ENCODE measurements at places on chromosomes 1 and 21.

DNA sequence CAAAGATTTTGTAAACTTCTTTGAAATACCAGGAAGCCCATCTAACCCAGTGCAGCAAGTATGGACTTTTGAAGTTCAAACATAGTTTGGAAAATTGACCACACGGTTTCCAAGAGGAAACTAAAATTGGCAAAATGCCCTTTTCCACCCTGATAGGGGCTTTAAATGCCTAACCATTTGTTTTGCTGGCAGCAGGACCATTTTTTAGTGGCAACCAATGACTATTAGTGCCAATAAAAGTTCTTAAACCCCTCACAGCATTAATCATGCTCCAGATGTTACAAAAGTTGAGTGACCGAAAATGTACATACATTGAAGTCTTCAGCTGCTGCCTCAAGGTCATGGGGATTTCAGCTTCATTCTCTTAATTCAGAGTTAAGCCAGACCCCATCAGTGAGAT, 46.4 kb upstream of the ENAH start:
- DNase-seq = no peak

DNA sequence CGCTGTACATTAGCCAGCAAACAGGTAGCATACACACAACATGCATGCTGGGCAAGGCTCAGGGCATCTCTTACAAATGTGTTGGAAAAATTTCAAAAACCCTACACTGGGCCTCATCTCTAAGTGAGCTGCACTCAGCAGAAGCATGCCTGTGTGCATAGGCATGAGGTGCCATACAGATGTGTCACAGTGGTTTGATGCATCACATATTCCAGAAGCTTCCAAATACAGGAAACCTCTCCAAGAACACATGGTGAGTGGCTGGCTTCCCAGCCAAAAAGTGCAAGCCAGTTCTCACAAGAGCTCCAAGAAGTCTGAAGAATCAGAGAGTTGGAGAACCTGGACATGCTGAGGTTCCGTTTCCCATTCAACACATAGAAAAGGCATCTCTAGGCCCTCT, 58.3 kb downstream of the CD46 start:
- DNase-seq = no peak

DNA sequence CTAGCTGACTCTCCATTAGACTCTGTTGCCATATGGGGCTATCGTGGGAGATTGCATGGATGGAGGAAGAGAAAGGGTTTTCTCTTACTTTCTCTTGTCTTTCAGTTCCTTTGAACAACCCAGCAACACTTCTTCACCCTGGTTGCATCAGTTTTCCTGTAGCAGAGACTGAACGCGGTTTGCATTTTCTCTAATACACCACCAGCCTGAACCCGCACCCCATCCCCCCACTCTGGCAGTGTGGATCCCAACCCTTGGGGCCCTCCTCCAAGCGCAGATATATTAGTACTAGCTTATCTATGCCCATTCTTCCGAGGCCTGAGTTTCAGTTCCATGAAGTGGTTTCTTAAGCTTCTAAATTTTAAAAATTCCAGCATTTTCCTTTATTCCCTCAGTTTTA, 12.6 kb downstream of the DR1 start:
- DNase-seq = no peak

- no peak for DNase-seq
Observed at GRCh38 chr21:39444421-39445180, 977 bp downstream of the LCA5L start.

DNA sequence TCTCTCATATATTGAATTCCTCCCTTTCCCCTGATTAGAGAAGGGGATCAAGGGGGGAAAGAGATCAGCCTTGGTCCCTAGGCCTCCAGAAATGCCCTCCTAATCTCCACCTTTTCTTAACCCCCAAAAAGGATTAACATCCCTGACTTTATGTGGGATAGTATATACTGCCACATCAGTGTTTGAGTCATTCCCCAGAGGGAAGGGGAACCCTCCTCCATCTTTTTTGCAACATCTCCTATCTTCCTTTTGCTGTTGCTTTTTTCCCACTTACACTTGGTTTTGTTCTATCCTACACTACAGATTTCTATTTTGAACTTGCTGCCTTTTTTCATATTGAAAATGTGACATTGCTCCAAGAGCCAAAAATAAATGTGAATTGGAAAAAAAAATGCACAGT, 65.4 kb upstream of the PODN start:
- no peak for DNase-seq

GRCh38 chr21:42455196-42455595, 40.8 kb downstream of the RSPH1 start:
- no peak for DNase-seq

- no peak for DNase-seq
Observed at GRCh38 chr1:3506041-3506440, 51.6 kb downstream of the ARHGEF16 start.

GRCh38 chr1:174764191-174764590, 235.6 kb upstream of the CACYBP start:
- no peak for DNase-seq

DNA sequence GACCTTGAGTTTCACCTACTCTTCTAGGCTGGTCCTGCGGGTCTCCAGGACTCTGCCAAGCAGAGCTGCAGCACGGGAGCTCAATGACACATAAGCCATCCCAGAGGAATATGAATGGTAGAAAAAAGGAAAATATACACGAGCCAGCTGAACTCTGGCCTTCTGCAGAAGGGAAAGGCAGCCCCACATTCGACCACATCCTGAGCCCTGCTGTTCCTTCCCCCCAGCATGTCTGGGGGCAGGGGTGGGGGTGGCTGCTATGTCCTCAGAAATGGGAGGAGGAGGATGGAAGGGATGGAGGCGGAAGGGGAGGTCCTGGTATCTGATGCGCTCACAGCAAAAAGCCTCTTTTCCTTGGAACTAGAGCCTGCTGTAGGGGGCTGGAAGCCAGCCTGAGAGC, 12.1 kb upstream of the KDF1 start:
- no peak for DNase-seq

DNA sequence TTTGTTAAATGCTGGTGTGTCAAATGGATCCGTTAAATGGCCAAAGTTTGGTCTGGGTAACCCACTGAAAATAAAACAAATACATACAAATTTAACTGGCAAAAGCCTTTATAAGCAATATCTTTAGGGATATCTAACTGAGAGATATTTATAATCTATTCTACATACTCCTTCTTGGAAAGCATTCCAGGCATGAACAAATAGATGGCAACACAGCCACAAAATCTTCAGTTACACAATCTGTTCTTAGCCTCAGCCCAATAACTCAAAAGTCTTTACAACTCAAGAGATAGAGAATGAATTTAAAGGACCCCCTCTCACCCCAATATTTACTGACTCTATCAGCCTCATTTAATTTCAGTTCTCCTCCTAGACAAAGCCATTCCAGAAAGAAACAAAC, 58.7 kb downstream of the NRDC start:
- DNase-seq = no peak

- no peak for DNase-seq
Observed at GRCh38 chr1:96164053-96164452, 557.5 kb upstream of the PTBP2 start.

DNA sequence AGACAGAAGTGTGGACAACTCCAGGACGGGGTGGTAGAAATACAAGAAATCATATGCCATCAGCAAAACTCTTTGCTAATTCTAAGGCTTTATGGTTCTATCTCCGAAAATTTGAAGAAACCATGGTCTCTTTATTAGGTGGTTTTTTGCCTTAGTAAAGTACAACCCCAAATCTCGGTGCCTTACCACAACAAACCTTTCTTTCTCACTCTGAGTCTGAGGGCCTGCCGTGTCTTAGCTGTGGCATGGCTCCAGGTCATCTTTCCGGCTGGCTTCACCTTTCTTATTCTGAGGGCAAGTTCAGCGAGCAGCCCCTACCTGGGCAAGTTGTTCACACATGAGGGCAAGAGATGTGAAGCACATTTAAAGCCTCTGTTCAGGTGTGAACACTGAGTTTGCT, 280.6 kb downstream of the TTLL7 start:
- DNase-seq = no peak

DNA sequence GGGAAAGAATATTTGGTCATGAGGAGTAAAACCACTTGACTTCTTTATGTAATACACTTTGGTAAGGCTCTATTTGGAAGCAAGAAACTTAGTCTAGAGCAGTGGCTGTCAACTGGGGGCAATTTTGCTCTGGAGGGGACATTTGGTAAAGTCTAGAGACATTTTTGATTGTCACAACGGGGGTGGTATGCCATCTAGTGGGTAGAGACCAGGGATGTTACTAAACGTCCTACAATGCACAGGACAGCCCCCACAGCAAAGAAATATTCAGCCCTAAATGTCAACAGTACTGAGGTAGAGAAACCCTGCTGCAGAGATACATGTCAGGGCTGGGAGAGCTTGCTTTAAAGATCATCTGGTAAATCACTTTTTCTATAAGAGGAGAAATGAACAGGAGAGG, 13.5 kb downstream of the FUCA1 start:
- DNase-seq = no peak

DNA sequence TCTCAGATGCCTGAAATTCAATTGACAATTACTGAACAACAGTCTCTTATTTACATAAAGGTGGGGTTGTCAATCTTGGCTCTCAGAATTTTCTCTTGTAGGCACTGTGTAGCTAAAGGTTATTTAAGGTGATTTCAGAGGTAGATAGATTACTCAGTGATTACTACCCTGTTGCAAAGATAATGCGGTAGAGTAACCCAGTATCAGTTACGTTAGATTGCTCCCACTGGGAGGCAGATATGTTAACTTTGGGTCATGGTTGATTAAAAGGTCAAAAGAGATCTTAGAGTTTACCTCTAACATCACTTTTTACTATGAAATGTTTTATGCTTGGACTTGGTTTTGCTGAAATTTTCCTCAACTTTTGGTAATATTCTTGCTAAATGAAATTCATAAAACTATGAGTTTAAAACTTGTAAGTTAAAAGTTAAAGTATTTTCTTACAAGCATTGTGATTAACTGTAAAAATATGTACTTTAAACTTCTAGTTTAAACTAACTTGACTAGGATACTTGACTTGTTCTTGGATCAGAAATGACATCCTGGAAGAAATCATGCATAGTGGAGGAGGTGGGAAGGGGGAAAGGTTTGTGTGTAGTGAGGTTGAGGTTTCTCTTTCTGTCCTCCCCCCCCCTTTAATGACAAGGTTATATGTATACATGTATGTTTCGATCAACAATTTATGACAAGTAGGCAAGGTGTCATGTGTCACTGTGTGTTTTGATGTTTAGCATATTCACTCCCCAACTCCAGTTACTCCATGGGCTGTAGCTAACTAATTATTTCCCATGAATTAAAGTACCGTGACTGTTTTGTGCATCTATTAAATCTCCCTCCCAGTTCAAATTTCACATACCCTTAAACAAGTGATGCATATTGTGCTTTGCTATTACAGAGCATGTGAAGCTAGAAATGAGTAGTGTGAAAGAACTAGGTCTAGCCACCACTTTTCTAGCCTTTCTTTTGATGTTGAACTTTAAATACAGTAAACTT, 2.9 kb downstream of the LAMC1 start:
- DNase-seq = no peak

- no peak for DNase-seq
Observed at GRCh38 chr1:67686267-67687197, 1.5 kb downstream of the GADD45A start.

GRCh38 chr1:81172483-81172882, 628.3 kb upstream of the ADGRL2 start:
- DNase-seq = no peak

GRCh38 chr1:219130366-219130935, 43.2 kb upstream of the LYPLAL1 start:
- no peak for DNase-seq

DNA sequence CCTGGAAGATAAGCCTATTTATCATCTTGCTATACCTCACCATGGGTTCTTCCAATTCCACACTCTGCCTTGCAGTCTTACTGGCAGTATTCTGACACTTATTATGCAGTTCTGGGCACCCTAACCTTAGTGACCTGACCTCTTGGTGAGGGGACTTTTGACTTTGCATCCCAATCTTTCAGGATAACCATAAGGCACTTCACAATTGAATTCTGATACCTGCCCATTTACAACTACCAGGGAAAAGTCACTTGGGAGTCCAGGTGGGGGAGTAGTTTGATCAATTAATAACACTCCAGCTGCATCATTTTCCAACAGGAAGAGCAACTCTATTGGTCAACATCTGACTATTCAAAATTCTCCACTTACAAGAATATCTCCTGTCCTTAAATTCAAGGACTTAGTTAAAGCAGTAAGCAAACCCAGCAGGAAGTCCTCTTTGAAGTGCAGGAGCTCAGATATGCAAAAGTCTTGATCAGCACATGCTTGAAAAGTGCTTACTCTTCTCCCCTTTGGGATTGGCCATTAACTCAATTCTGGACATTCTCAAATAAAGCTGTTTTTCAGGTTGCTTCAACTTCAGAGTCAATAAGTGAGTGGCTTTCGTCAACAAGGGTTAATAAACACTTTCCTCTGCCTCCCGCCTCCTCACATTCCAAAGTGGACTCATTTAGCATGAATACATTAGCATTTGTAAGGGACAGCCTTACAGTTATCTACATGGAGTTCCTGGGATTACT, 177.4 kb upstream of the NRIP1 start:
- no peak for DNase-seq

DNA sequence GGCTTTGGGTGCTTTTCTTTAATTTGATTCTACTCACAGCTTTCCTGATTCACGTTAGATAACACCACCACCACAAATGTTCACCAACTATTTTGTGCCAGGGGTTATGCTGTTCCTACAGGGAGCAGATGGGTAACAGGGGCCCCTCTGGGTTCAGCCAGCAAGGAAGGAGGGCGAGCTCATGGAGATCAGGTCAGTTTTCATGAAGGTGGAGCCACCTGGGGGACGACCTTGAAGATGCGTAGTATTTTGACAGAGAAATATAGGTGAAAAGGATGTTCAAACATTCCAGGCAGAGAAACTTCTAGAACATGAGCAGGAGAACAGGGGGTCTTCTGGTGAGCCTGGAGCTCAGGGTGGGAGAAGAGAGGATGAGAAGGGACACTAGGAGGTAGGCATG, 28.9 kb downstream of the KIAA0040 start:
- DNase-seq = no peak

GRCh38 chr1:29255134-29255666, 18.9 kb downstream of the PTPRU start:
- no peak for DNase-seq

GRCh38 chr1:202578565-202578964, 131.7 kb downstream of the SYT2 start:
- no peak for DNase-seq

DNA sequence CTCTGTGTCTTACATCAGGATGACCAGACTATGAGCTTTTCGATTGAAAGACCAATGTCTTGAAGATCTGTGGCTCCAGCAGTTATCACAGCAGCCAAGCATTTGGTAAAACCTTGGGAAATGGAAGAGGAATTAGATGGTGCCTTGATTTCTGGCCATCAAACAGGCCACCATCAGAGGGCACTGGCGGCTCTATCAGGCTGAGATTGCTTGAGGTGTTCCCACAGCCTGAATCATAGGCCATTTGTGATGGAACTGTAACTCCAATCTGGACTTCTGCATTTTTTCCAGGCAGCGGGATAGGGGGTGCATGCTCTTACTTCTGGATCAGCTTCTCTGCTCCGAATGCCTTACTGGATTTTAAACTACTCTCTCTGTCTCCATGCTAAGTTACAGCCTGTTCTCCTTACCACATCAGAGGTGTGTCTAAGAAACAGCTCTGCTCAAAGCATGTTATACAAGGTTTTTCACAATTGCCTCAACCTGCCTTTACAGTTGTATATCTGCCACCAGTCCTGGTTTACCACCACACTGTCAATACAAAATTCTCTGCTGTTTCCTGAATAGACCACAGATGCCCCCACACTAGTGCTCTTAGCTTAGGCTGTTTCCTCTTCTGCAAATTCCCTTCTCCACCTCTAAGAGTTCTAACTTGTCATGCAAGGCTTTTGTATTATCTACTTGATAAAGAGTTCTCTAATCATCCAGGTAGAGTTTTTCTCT, 180.9 kb downstream of the PTGER3 start:
- DNase-seq = no peak

Data from stimulated activated CD8-positive, alpha-beta memory T cell treated with anti-CD3 and anti-CD28 coated beads, Interleukin-12 subunit alpha, Interleukin-12 subunit beta, amount 100 ng/mL, for 4 hours (primary cell).